BJ (cell line): ENCODE measurements at places on chromosomes 1 and 21. TPM values are rescaled to one million over a fixed set of nuclear protein-coding genes. Genes with fewer than 3 reads are reported as not detected.

DNA sequence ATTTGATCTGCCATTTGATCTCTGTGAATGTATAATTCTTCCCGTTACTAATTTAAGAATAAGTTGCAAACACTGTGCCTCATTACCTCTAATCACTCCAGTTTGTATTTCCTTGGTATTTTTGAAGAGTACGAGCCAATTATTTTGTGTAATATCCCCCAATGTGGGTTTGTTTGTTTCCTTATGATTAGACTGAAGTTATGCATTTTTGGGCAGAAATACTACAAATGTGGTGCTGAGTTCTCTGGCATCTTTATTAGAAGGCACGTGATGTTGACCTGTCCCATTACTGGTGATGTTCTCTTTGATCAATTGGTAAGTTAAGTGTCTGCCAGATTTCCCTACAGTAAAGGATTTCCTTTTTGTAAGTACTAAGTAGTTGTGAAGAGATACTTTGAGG lies 10.3 kb downstream of the MIXL1 start:
- DNase-seq = no peak

The TNFRSF14 gene
- polyA plus RNA-seq = 11.8 and 19.3 TPM in 2 replicates

GRCh38 chr1:17773591-17774326 lies 18.6 kb downstream of the ACTL8 start:
- DNase-seq = no peak

DNA sequence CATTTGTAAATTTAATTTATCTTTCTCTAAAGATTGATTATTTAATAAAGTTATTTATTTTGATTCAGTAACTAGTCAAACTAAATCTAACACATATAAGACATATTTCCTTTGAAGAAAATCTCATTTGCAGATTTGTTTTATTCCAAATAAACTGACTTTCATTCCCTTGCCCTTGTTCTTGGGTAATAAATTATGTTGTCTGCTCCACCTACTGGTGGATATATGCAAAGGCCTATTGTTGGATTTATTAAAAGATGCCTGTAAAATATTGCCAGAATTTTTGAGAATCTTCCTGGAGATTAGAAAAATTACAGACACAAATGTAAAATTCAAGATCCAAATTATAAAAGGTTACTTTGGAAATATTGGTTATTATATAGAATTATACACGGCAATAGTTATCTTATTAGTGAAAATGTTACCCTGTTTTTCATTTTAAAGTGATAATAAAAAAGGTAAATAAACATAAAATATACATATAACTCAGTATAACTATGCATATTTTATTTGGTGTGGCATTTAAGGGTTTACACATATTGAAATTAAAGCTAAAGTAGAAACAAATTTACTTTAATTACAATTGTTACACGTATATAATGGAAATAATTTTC lies 116.1 kb downstream of the SPATA17 start:
- DNase-seq = no peak

DNA sequence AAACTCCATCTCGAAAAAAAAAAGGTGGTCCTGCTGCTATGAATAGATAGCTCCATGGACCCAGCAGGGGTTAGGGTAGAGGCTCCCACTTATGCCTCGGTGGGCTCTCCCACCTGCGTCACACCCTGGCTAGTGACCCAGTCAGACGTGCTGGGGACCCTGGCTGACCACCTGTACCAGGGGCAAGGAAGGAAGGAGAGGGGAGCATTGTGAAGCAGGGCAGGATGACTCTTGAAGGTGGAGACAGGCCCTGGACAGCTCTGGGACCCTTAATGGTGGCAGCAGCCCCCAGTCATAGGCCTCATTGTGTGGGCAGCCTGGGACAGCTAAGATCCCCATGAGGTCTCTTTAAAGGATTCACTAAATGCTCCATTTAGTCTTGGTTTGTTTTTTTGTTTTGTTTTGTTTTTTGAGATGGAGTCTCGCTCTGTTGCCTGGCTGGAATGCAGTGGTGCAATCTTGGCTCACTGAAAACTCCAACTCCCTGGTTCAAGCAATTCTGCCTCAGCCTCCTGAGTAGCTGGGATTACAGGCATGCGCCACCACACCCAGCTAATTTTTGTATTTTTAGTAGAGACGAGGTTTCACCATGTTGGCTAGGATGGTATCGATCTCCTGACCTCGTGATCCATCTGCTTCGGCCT lies 10.4 kb upstream of the SNAPIN start:
- DNase-seq = no peak

The MXRA8 gene
- polyA plus RNA-seq = 427 and 702 TPM in 2 replicates

DNA sequence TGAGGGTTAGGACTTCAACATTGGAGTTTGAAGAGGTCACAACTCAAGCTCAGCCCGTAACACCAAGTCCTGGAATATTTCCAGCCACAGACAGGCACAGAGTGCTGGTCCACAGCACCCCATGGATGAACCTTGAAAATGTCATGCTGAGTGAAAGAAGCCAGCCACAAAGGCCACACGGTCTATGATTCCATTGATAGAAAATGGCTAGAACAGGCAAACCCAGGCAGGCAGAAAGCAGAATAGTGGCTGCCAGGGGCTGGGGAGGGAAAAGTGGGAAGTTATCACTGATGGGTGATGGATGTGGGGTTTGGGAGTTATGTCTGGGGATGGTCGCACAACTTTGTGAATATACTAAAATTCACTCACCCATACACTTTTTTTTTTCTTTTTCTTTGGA lies 21.3 kb downstream of the MX1 start:
- DNase-seq = no peak

The C8A gene
- polyA plus RNA-seq = not detected in 2 replicates

GRCh38 chr1:161784968-161785367 lies 18.8 kb downstream of the ATF6 start:
- no peak for DNase-seq

The PSRC1 gene
- 17.9 and 25.9 TPM in 2 replicates for polyA plus RNA-seq

The PLXNA2 gene
- polyA plus RNA-seq = 1.9 and 2.7 TPM in 2 replicates

GRCh38 chr1:234845097-234845660 lies 235.2 kb upstream of the IRF2BP2 start:
- DNase-seq = no peak

The PTPN7 gene
- polyA plus RNA-seq = not detected in 2 replicates

- no peak for DNase-seq
Observed at GRCh38 chr1:32199717-32200072, 700 bp upstream of the CCDC28B start.

DNA sequence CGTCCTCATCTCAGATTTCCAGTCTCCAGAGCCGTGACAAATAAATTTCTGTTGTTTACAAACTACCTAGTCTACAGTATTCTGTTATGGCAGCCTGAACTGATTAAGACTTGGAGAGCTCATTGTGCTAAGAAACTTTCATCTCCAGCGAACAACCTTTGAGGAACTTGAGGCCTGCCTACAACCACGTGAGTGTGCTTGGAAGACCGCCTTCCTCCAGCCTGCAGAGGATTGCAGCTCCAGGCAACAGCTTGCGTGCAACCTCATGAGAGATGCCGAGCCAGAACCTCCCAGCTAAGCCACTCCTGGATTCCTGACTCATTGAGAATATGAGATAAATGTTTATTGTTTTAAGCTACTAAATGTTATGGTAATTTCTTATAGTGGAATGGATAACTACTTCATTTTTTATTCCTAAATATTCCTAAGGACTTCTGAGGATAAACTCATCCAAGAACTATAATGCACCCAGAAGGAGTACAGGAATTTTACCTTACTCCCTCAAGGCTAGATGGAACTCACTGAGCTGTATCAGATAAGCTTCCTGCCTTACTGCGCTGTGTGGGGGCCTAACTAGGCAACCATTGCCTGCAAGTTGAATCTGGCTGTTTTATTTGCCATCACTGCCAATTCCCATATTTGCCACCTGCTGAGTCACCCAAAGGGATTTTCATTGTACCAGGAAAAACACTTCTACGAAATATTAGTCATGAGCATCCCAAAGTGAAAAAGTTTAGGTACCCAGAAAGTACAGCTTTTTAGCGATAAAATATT lies 17.6 kb downstream of the FAM177B start:
- DNase-seq = peak; percentile 98

The MROH9 gene
- polyA plus RNA-seq = 0.10 and 0.17 TPM in 2 replicates

The GCSAML gene
- polyA plus RNA-seq = not detected in 2 replicates

- no peak for DNase-seq
Observed at GRCh38 chr1:189141056-189141455, 1336.6 kb downstream of the BRINP3 start.
